ENCODE measurements at places on chromosomes 2 and 18.

GRCh38 chr2:73018188-73018825 lies 53.2 kb downstream of the SFXN5 start:
- H3K4me3 ChIP-seq, result no peak overlapping the region
- H3K27me3 ChIP-seq, result no peaks in the 10 kb centered on the region
- peaks cover 2% of the 10 kb centered on the region for H3K36me3 ChIP-seq
- H3K27ac ChIP-seq, result no peak overlapping the region
- H3K4me1 ChIP-seq, result no peaks in the 10 kb centered on the region

DNA sequence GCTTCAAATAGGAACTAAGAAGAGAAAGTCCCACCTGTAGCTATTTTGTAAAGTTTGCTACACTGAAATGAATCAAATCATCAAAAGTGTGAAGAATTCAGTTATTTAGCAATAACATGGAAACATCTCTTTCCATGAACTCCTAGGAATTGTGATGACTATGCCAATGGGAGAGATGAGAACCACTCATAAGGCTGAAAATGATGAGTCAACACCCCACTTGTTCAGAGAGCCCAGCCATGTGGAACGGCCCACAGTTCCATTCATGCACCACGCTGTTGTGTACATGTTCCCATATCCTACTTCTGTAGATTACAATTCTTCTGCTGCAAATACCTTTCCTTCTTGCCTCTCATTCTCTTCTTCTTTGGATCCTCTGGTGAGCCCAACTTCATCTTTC lies 645.5 kb upstream of the ID2 start:
- DNase-seq, result no peak
- H3K4me1 ChIP-seq, result no peaks in the 10 kb centered on the region
- H3K4me3 ChIP-seq, result no peak overlapping the region
- H3K27me3 ChIP-seq, result peaks cover 5% of the 10 kb centered on the region
- H3K36me3 ChIP-seq, result no peaks in the 10 kb centered on the region

DNA sequence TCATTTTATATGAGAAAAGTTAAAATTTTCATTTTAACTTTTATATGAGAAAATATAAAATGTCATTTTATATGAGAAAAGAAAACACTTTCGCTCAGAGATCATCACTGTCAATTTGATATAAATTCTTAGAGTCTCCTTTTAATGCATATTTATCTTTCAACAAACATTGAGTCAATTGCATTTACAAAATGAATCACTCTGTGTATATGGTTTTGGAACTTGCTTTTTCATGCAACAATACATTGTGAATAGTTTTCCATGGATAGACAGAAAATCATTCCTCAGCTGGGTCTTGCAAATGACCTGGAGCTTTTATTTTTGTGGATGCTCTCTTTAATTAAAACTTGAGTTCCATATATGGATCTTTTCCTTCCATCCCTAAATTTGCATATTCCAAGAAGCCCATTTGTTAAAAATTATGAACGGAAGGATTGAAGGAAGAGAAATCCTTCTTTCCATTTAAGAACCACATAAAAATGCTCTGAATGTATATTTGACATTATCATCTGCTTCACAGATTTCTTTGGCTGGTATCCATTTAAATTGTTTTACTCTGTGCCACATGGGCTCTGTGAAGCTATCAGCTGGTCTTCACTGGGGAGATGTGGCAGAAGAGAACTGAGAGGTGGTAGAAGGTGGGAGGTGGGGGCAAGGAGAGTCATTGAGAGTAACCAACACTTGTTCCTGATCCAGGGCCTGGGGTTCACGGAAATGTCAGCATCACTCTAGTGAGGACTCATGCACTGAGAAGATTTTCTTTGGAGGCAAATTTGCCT lies 104.1 kb downstream of the QPCT start:
- H3K36me3 ChIP-seq, result no peaks in the 10 kb centered on the region
- peaks cover 22% of the 10 kb centered on the region for H3K27me3 ChIP-seq
- H3K4me1 ChIP-seq, result peaks cover 14% of the 10 kb centered on the region

GRCh38 chr2:53987336-53987921 lies 16.6 kb upstream of the PSME4 start:
- no peak for DNase-seq
- H3K27me3 ChIP-seq, result no peaks in the 10 kb centered on the region
- no peak overlapping the region for H3K4me3 ChIP-seq
- peak overlapping the region; percentile 39 for H3K27ac ChIP-seq
- H3K36me3 ChIP-seq, result no peaks in the 10 kb centered on the region

DNA sequence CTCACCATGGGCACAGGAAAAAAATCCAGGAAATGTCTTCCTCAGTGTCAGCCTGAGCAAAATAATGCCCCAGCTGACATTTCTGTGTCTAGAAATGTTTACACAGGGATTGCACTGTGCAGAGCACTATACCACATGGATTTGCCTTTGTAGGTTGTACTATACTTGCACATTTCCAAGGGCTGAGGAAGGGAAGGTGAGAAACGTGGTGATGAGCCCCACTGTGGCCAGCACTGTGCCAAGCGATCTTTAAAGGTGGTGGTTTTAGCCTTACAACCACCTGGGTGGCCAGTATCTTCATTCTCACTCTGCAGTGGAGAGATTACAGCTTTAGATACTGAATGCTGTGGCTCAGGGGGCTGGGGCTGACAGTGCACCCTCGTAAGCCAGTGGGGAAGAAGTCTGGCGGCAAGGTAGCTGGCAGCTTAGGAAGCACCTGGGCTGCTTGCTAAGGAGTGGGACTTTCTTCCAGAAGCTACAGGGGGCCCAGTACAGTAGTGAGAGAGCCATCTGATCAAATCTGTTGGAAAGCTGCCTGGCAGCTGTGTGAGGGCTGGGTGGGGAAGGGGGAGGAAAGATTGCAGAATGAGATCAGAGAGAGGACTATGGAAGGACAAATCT lies 81.4 kb upstream of the MSH2 start:
- H3K36me3 ChIP-seq, result peaks cover 1% of the 10 kb centered on the region
- no peak overlapping the region for H3K4me3 ChIP-seq
- H3K27ac ChIP-seq, result no peak overlapping the region

DNA sequence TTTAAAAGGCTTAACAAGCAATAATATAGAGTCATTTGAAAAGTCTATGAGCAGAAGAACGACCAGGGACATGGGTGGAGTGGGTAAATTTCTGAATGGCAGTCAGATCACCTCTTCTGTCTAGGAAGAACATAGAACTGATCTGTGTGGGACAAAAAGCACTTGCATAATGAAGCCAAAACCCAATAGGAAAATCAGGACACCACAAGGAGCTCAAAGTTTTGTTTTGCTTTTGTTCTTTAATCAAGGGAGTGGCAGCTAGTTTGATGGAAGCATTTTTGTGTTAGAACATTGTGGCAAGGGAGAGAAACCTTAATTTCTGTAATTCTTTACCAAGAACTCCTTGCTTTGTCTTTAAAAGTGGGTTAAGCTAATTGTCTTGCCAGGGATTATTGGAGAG lies 240.2 kb upstream of the TANK start:
- H3K4me3 ChIP-seq, result no peak overlapping the region
- peaks cover 20% of the 10 kb centered on the region for H3K27me3 ChIP-seq
- no peak for DNase-seq

DNA sequence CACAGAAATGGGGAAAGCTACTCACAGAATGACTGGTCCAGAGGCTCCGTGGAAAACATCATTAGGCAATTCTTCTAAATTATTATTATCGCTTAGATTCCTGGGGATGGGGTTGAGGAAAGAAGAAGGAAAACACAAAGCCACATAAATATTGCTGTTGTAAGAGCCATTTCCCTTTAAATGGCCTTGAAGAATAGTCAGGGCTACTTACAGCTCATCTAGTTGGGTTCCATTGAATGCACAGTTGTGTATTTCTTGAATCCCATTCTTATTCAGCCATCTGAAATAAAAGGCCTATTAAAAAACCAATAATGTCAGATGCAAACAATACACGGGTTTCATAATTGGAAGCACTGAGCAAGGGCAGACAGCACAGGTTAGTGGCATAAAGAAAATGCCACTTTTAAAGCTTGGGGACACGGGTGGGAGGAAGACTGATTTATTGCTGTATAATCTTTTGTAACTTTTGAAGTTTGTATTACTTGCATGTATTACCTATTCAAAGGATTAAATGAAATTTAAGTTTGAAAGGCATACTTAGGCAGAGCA lies 171.4 kb downstream of the FSHR start:
- H3K36me3 ChIP-seq, result peaks cover 2% of the 10 kb centered on the region
- no peaks in the 10 kb centered on the region for H3K4me1 ChIP-seq
- no peaks in the 10 kb centered on the region for H3K27me3 ChIP-seq
- H3K4me3 ChIP-seq, result no peak overlapping the region
- no peak overlapping the region for H3K27ac ChIP-seq

GRCh38 chr2:112640800-112641675 lies 4.7 kb upstream of the SLC20A1 start:
- no peak overlapping the region for H3K4me3 ChIP-seq
- DNase-seq, result no peak
- peaks cover 56% of the 10 kb centered on the region for H3K4me1 ChIP-seq
- H3K36me3 ChIP-seq, result peaks cover 16% of the 10 kb centered on the region
- peak overlapping the region; percentile 82 for H3K27ac ChIP-seq

GRCh38 chr2:53170466-53170865 lies 597.1 kb upstream of the CHAC2 start:
- no peak overlapping the region for H3K27ac ChIP-seq
- no peak overlapping the region for H3K4me3 ChIP-seq
- H3K27me3 ChIP-seq, result no peaks in the 10 kb centered on the region
- DNase-seq, result no peak
- no peaks in the 10 kb centered on the region for H3K36me3 ChIP-seq
- no peaks in the 10 kb centered on the region for H3K4me1 ChIP-seq

GRCh38 chr18:25449046-25449445 lies 97.1 kb upstream of the ZNF521 start:
- H3K4me1 ChIP-seq, result no peaks in the 10 kb centered on the region
- H3K4me3 ChIP-seq, result no peak overlapping the region
- no peak for DNase-seq
- H3K36me3 ChIP-seq, result no peaks in the 10 kb centered on the region
- no peak overlapping the region for H3K27ac ChIP-seq

GRCh38 chr2:235852526-235852920 lies 315.7 kb downstream of the GBX2 start:
- no peaks in the 10 kb centered on the region for H3K4me1 ChIP-seq
- H3K4me3 ChIP-seq, result no peak overlapping the region
- DNase-seq, result no peak
- no peaks in the 10 kb centered on the region for H3K27me3 ChIP-seq
- H3K27ac ChIP-seq, result no peak overlapping the region
- peaks cover 2% of the 10 kb centered on the region for H3K36me3 ChIP-seq

GRCh38 chr18:1011349-1011748 lies 106.7 kb downstream of the ADCYAP1 start:
- no peaks in the 10 kb centered on the region for H3K4me1 ChIP-seq
- no peaks in the 10 kb centered on the region for H3K36me3 ChIP-seq
- no peak overlapping the region for H3K4me3 ChIP-seq
- no peaks in the 10 kb centered on the region for H3K27me3 ChIP-seq
- H3K27ac ChIP-seq, result no peak overlapping the region

DNA sequence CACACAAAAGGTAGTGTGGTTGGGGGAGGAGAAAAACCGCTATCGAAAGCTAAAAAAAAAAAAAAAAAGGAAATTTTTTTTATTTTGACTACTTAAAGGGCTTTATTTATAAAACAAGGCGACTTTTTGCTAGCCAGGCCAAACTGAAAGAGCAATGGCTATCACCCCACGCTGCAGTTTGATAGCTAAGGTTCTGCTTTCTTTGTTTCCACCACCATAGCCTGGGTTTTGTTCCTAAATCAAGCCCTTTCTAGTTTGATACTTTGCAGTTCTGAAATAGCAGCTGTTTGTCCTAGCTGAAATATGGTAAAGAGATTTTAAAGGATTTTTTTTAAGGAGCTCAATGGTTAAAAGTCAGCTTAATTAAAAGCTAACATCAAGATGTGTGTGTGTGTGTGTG lies 67.4 kb upstream of the ABCA12 start:
- H3K4me1 ChIP-seq, result no peaks in the 10 kb centered on the region
- H3K36me3 ChIP-seq, result peaks cover 2% of the 10 kb centered on the region
- no peak overlapping the region for H3K27ac ChIP-seq
- no peaks in the 10 kb centered on the region for H3K27me3 ChIP-seq
- DNase-seq, result no peak
- no peak overlapping the region for H3K4me3 ChIP-seq

GRCh38 chr2:232030229-232030628 lies 68.7 kb downstream of the DIS3L2 start:
- H3K27ac ChIP-seq, result no peak overlapping the region
- H3K36me3 ChIP-seq, result peaks cover 12% of the 10 kb centered on the region
- H3K4me3 ChIP-seq, result no peak overlapping the region
- H3K4me1 ChIP-seq, result peaks cover 55% of the 10 kb centered on the region

DNA sequence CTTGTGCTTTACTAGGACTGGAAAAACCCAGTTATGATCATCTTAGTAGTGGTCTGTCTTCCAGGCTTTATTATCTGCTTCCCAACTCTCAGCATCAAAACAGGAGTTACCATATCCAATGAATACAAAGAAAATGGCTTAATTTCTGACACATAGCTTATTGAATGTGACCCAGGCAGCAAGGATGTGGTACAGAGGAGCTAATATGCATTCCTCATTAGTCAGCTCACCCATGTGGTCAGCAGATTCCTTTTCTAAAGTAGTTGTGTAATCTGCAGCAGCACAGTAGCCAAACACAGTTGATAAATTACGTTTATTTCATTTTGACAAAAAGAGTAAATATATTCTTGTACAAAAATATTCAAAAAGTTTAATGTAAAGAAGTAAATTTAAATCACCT lies 43.6 kb downstream of the TSPYL6 start:
- no peak for DNase-seq
- H3K4me1 ChIP-seq, result no peaks in the 10 kb centered on the region
- H3K36me3 ChIP-seq, result peaks cover 2% of the 10 kb centered on the region
- H3K4me3 ChIP-seq, result no peak overlapping the region
- H3K27ac ChIP-seq, result no peak overlapping the region

DNA sequence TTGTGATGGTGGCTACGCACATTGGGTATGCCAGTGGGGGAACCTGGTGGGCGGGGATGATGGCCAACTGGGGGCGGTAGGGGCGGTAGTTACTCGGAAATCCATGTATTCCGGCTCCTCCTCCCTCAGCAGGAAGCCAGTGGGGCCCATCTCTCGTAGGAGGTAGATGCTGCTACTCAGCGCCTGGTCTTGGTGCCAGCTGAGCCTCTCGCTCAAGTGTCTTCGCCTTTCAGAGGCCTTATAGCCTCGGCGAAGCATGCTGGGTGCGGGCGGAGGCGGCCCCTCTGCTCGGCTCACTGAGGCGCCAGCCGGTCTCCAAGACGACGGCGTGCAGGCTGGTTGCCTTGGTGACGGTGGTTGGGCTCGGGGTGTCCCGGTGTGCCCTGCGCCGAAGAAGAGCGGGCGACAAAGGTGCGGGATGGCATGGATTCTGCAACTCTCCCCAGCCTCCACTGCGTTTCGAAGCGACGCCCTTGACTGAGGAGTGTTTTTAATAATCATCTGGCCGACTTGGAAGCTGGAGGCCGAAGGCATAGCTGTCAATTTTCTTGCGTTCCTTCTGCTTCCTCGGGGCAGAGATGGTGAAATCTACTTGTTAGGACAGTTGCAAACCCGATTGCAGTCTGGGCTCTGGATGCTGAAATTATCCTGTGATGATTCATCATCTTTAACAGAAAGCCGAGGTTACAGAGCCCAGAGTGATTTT lies at the start of gene ZSWIM2:
Gene ZSWIM2, minus strand, starts transcription at position 298 of the 706 bp plus-strand sequence. Its CDS starts 40 bp downstream, at position 258.
- DNase-seq, result no peak
- peak within 1 kb of the TSS; percentile 44 for H3K4me3 ChIP-seq
- H3K36me3 ChIP-seq, result peaks cover 1% of the 10 kb centered on the region
- H3K27me3 ChIP-seq, result peaks cover 17% of the 10 kb centered on the region

Data from central memory CD8-positive, alpha-beta T cell (primary cell).